H4 (cell line): ENCODE measurements at places on chromosomes 4 and X. TPM values are rescaled to one million over a fixed set of nuclear protein-coding genes. Genes with fewer than 3 reads are reported as not detected.

DNA sequence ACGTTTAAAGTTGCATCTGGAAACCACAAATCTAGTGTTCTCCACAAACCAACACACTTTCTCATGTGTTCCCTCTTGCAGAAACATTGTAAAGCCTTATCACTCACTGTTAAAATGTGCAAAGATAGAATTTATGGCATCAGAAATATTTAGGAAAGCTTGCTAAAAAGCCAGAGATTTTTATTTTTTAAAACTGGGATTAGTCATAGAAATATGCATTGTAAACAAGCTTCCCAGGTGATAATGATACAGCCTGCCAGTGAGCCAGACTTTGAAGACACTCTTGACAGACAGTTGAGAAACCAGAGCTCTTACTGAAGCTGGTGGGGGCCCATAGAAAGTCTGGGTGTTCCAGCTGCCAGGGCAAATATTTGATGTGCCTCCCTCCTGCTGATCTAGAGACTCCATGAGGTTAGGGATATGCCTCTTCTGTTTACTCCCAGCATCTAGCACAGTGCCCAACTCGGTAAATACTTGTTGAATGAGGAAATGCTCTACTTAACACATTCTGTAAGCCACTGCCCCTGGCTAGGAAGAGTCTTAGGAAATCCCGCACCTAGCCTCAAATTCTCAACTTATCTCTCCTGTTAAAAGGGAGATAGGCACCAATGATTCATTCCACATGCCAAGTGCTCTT, 179.0 kb upstream of the RASGEF1B start:
- peak; percentile 15 for DNase-seq

GRCh38 chr4:79016878-79017277, 77.6 kb upstream of the PAQR3 start:
- DNase-seq: no peak

- peak; percentile 53 for DNase-seq
Observed at GRCh38 chrX:40109288-40110008, 11.7 kb upstream of the BCOR start.

GRCh38 chrX:105315248-105315647, 94.8 kb upstream of the TEX13A start:
- no peak for DNase-seq

GRCh38 chr4:94571715-94572114, 120.0 kb downstream of the PDLIM5 start:
- no peak for DNase-seq

GRCh38 chr4:26351685-26352084, 30.9 kb downstream of the RBPJ start:
- DNase-seq: no peak

DNA sequence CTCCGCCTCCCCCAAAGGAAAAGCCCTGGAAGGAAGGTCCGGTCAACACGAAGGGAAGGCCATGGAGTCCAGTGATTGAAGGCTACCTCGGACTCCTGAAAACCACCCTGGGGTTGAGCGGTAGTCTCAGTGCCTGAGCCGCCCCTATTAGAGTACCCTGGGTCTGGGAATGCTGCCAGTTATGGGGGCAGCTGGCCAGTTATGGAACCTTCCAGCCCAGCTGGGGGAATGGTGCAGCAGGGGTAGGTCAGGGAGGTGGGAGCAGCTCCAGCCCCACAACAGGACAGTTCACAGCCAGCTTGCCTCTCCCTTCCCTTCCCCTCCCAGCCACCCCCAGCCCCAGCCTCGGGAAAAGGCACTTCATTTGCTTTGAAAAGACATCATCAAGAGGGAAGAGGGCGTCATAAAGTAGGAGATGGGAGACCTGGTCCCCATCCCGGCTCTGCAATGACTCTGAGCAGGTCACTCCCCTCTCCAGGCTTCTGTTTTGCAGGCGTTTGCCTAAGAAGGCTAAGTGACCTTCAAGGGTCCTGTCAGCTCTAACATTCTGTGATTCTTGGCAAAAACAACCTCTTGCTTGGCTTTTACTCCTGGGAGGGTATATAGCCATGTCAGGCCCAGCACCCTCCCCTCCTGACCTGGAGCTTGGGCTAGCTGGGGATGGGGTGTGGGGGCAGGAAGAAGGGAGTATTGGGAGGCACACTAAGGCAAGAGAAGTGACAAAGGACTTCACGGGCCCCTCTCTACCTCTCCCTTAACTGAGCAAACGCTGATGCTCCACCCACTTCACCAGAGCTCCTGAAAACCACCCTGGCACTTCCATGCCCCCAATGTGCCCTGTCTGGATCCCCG, 8.0 kb downstream of the APLN start:
- no peak for DNase-seq

GRCh38 chr4:7379719-7380118, 55.0 kb downstream of the PSAPL1 start:
- DNase-seq: no peak

DNA sequence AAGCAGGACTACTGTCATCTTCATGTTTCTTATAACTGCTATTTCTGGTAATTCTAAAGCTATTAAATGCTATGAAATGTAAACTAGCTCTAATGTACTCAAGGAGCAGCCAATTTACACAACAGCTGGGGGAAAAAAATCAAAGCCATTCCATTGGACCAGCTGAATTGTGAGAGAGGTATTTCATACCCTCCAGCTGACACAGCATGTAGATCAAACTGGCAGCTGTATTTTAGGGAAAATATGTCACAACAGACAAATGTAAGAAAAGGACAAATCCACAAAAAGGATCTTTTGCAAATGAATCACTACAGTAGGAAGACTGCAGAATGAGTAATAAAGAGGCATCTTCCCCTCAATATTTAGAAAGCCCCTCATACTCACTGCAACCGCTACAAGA, 65.2 kb upstream of the FAM47B start:
- DNase-seq: no peak

The PRSS12 gene
- 6.7 and 12.2 TPM in 2 replicates for total RNA-seq

The XKRX gene
- 0.31 and 0.39 TPM in 2 replicates for total RNA-seq

The PROM1 gene
- total RNA-seq: not detected in 2 replicates

The IBSP gene
- not detected in 2 replicates for total RNA-seq
